ENCODE measurements at places on chromosomes 3 and 15. TPM values are rescaled to one million over a fixed set of nuclear protein-coding genes. Genes with fewer than 3 reads are reported as not detected.

SENP8 gene
- 3.1 TPM for total RNA-seq

NR2E3 gene
- total RNA-seq = under 0.01 TPM

GPR149 gene
- not detected for total RNA-seq

TMEM42 gene
- total RNA-seq = 13.1 TPM

IL17RD gene
- 0.72 TPM for total RNA-seq

POC1A gene
- total RNA-seq = 8.3 TPM

GOLGA8T gene
- total RNA-seq = not detected

LYZL4 gene
- not detected for total RNA-seq

MEIS2 gene
- 50.3 TPM for total RNA-seq

GRCh38 chr3:134690226-134690625 lies 39.4 kb upstream of the KY start:
- DNase-seq = no peak

DNA sequence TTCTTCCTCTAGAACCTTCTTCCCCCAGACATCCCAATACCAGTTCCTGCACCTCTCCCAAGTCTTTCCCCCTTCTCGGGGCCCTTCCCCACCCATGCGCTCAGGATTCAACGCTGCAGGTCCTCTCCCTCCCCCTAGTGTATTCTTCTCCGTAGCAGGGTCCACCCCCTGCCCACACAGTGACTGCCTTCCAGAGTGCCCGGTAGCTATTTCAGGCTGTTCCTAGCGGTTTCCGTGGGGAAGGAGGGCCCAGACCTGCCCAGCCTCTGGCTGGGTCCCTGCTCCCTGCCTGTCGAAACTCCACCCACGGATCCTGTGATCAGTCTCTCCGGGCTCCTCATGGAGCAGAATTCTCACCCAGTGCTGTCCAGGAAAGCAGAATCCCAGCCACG lies 45.2 kb upstream of the SEC61A1 start:
- DNase-seq = no peak

GRCh38 chr3:32411442-32411841 lies 19.8 kb downstream of the CMTM7 start:
- DNase-seq = no peak

DNA sequence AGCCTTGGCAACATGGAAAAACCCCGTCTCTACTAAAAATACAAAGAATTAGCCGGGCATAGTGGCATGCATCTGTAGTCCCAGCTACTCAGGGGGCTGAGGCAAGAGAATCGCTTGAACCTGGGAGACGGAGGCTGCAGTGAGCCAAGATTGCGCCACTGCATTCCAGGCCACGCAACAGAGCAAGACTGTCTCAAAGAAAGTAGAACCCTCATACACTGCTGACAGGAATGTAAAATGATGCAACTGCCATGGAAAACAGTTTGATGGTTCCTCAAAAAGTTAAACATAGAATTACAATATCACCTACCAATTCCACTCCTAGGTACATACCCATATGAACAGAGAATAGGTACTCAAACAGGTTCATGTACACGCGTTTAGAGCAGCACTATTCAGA lies 158.9 kb downstream of the TBC1D5 start:
- DNase-seq = no peak

DNA sequence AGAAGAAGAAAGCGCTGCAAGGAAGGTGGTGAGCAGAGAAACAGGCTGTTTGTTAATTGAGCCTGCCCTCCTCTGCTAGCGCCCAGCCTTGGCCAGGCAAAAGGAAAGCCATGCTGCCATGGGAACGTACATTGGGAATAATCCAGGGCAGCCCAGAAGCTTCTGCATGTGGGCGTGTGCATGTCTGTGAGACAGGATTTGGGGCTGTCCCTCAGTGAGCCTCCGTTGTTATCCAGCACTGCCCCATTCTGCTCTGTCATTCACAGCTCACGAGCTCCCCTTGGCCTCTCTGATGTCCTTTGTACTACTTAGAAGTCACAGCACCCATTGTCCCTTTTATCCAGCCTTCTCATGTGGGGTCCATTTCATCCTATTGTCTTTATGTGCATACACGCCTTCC lies 239.1 kb upstream of the ROPN1 start:
- DNase-seq = no peak

- no peak for DNase-seq
These were observed 133.3 kb upstream of the KLHL25 start for GRCh38 chr15:85927931-85928537.

DNA sequence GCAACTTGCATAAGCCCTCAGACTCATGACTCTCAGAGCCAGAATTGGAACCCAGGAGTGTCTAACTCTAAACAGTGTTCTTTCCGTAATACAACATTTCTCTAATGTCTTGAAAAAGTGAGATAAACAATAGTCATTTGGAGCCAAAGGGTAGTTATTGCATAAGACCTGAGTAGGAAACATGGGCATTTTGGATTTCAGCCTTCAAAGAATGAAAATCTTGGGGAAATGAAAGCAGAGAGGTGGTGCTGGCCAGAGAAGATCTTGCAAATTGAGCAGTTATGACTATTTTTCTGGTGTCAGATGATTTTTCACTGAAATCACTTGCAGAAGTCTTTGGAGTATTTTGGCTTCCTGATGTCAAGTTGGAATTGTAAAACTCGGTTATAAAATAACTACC lies 379.4 kb downstream of the DIPK2A start:
- DNase-seq = no peak

DNA sequence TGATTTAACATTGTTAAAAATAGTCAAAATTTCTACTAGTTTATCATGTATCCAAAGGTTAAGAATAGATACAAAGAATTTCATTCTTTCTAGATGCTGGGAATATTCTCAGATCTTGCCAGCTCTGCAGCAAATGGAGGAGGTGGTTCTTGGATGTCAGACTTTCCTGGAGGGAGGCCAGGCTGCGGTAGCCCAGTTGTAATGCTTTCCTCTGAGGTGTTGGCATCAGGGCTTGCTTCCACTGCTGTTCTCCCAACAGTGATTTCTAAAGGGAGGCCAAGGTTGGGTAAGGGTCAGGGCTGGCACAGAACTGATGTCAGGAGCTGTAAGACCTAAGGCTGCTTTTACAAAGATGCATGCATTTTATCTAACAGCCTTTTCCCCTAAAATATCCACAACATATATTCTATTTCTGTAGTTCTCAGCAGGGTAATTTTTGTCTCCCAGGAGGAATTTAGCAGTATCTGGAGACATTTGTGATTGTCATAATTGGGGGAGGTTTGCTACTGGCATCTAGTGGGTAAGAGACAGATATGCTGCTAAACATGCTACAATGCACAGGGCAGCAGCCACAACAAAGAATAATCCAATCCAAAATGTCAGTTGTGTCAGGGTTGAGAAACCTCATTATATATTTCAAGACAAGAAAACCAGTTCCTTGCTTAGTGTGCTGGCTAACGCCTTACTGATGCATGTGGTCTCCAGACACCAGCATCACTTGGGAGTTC lies 42.0 kb upstream of the SPTSSB start:
- peak; percentile 34 for DNase-seq

- DNase-seq = no peak
These were observed 586.1 kb upstream of the DPPA4 start for GRCh38 chr3:109923431-109923830.

GRCh38 chr3:23671851-23672589 lies 133.7 kb upstream of the UBE2E1 start:
- DNase-seq = no peak

GRCh38 chr3:27279123-27279522 lies 90.1 kb downstream of the NEK10 start:
- DNase-seq = no peak

DNA sequence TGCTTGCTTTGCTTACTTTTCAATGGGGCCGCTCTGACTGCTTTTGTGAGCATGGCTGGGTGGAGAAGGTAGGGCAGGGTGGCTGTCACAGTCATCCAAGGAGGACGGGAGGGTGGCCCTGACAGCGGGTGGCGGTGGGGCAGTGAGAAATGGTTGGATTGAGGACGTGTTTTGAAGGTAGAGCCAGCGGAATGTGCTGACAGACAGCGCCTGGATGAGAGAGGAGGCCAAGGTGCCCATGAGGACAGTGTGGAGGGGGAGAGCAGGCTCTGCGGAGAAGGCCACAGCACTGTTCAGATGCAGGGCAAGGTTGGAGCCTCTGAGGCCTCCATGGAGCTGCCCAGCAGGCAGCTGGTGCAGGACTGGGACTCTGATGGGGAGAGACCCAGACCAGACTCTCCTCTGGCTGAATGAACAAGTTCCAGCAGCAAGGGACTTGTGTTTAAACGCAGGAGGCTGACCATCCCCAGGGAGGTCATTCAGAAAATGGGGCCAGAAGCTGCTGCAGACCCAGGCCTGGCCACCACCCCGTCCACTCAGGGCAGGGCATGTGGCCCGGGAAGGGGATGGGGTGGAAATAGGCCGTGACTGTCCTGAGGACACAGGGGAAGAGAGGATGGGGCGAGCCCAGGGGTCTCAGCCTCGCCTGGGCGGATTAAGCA lies 120.3 kb upstream of the PRR20G start:
- DNase-seq = no peak

- no peak for DNase-seq
These were observed 196.4 kb upstream of the SLC24A5 start for GRCh38 chr15:47924381-47924780.

GRCh38 chr3:114365909-114366308 lies 72.1 kb downstream of the TIGIT start:
- no peak for DNase-seq

DNA sequence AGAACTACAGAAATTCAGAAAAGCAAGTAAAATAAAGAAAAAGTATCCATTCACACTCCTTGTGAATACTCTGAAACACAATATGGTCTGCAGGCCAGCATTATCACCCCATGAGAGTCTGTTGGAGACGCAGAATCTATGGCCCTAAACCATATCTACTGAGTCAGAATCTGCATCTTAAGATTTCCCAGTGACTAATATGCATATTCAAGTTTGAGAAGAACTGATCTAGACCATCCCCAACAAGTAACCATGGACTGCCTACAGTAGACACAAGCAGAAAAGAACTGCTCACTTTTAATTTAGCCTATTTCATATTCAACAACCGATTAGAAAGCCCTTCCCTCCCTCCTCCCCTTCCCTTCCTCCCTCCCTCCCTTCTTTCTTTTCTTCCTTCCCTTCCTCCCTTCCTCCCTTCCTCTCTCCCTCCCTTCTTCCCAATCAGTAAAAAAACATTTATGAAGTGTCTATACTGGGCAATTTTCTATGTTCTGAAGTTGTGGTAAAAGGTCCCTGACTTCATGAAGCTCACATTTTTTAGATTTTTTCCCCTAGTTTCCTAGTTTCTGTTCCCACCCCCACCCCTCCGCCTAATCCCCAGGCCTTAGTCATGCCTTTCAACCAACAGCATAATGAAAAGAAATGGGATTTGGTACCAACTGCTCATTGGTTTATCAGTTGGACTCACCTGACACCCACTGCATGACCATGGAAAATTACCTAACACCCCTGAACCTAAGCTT lies 125.2 kb downstream of the CNTN3 start:
- DNase-seq = peak; percentile 31

DNA sequence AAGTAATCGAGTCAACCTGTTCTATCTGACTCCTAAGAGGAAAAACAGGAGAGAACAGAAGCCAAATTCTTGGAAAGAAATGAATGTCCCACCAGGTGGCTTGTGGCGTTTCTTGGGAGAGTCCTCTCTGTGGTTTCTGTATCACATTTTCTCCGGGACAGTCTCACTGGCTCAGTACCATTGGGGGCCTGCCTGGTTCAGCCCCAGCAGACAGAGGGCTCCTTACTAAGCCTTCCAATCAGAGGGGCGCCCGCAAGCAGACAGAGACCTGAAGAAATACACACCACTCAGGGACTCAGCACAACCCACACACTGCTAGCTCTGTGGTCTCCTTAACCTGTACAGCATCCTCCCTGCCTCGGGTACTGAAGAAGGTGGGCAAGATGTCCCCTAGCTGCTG lies 302.1 kb downstream of the TLE3 start:
- no peak for DNase-seq

GRCh38 chr3:50594253-50594785 lies 17.3 kb downstream of the CISH start:
- no peak for DNase-seq

GRCh38 chr3:150346266-150346665 lies 61.8 kb upstream of the TSC22D2 start:
- no peak for DNase-seq

GRCh38 chr15:60118626-60119025 lies 114.5 kb downstream of the FOXB1 start:
- no peak for DNase-seq

DNA sequence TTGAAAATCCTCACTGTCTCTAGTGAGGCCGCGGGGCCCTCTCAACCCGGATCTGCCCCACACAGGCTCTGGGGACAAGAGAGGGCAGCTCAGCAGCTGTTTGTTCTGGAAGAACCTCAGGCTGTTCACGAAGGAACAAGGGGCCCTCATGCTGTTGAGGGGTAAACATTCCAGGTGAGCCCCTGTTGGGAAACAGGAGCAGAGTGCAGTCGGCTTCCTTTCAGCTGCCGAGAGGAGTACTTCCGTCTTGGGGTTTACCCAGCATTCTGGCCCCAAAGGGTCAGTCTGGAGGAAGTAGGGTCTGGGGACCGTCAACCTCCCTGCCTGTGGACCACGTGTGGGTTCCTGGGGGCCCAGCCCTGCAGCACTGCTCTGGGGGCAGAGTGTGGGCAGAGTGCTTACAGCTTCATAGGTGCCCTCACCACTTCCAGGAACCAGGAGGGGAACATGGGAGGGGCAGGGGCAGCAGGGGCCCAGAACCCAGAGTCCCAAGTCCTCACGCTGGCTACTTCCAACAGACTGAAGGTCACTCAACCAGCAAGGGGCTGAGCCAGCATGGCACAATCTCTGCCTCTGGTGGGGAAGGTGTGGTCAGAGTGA lies 49.2 kb upstream of the CTSH start:
- DNase-seq = no peak

GRCh38 chr3:98874602-98875249 lies 26.8 kb downstream of the DCBLD2 start:
- no peak for DNase-seq

DNA sequence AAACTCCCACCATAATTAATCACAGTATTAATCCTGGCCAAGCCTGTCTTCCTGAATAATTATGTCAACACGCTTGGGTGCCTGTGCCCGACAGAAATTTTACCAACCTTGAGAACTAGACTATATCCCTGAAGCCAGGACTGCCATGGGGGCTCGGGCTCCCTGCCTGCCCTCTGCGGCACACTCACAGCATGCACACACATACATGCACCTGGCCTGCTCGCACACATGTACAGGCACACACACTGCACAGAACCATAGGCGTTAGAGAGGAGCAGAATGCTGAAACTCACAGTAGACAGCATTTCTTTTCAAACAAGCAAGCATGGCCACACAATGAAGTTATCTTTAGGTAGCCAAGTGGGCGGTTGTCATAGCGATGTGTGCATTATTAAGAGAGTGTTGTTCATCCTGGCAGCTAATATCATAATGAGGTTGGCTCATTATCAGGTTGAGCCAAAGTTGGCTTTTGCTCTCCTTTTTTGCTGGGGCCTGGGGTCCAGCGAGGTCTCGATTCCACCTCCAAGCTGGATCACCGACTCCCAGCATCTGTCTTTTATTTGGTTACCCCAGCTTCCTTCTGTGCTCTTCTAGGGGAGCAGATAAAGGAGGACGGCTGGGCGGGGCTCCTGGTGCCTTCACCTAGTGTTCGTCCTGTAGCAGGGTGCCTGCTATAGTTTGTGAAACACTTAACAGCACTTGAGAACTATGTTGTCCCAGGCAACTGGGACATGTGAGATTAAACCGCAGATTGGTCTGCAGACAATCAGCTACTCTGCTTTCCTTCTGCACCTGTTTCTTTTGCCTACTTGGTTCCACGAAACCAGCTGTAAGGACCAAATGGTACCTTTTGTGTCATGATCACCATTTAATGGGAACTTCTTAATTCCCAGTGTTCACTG lies 91.4 kb downstream of the ZNF621 start:
- no peak for DNase-seq

Data from IMR-90 (cell line).